ENCODE measurements at places on chromosomes 3 and 15. TPM values are rescaled to one million over a fixed set of nuclear protein-coding genes. Genes with fewer than 3 reads are reported as not detected.

DNA sequence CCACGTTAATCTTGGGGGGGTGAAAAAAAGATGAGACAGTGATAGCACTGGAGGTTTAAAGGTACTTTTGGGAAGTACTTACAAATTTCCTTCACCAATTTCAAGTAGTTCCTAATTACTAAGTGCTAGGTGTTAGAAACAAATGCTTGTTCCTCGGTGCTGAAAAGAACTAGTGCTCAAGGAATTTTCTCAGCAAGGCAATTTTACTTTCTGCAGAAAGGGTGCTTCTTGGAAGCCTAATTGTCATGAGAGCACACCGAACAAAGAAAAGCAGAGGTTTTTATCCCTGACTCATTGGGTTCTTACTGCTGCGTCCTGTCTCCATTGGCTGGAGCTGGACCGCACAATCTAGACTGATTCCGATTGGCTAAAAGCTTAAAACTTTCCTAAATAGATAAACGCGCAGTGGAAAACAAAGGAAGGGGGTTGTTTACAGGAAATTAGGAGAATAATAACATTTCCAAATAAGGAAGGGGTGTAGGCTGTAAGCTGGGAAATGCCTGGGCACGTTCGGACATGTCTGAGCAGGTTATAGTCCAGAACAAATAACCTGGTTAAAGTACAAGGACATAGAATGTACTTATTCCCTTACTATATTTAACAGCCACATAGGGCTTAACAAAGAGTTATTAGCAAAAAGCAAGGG, 49.6 kb downstream of the CHD2 start:
- H3K36me3 ChIP-seq: peaks cover 91% of the 10 kb centered on the region
- H3K4me1 ChIP-seq: peaks cover 7% of the 10 kb centered on the region
- no peak for DNase-seq
- H3K27me3 ChIP-seq: no peaks in the 10 kb centered on the region
- no peak overlapping the region for H3K4me3 ChIP-seq

IQCH gene
- 0.98 TPM for total RNA-seq

DNA sequence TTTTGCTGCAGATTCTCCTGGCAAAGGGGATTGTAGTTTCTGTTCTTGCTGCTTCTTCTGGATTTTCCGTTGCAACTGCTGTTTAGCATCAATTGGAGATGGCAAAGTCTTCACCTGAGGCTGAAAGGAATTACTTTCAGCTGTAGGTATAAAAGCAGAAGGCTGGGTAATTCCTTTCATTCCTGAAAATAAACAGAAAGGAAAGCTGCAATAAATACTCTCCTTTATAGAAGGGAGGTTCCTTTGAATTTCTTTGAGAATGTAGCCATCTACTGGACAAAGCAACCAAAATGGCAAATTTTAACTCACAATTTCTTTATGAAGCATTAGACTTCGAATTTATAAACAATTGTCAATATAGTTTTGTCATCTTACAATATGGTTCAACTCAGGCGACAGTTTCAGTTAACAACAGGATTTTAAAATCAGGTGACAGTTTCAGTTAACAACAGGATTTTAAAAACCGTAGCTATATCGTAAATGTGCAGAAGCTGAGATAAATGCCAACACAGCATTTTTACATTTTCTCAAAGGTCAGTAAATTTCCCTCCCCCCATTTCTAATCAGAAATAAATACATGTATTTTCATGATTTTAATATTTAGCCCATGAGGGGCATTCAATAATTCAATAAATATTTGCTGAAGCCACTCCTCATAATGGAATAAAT, 104.9 kb upstream of the NEDD4 start:
- no peak for DNase-seq
- peaks cover 59% of the 10 kb centered on the region for H3K36me3 ChIP-seq
- no peaks in the 10 kb centered on the region for H3K27me3 ChIP-seq
- H3K4me1 ChIP-seq: no peaks in the 10 kb centered on the region
- no peak overlapping the region for H3K4me3 ChIP-seq

DNA sequence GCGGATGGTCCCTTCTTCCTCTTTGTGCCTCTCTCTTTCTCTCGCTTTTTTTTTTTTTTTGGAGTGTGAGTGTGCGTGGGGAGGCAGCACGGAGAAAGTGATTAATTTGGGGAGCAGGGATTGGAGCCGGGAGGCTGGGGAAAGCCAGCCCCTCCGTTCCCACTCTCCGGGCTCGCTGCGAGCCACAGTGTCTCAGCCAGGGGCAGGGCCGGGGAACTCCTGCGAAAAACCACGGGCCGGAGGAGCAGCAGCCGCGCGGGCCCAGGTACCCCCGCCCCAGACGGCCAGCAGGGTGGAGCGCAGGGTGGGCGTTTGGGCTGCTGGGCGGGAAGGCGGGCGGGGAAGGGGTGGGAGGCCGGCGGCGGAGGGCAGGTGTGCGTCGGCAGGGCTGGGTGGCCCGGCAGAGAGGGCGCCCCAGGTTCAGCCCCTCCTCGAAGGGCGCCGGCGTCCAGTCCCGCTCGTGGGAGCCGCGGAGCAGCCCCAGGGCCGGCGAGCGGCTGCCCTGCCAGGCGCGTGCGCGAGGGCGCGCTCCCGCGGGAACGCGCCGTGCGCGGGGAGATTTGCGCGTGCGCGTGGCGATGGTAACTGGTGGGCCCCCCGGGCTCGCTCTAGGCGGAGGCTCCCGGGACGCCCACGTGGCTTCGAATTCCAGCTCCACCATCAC, 1.4 kb downstream of the CHL1 start:
- H3K4me1 ChIP-seq: peaks cover 3% of the 10 kb centered on the region
- peaks cover 9% of the 10 kb centered on the region for H3K27me3 ChIP-seq
- no peak overlapping the region for H3K4me3 ChIP-seq
- H3K27ac ChIP-seq: no peak overlapping the region

- no peaks in the 10 kb centered on the region for H3K36me3 ChIP-seq
- DNase-seq: no peak
- no peak overlapping the region for H3K4me3 ChIP-seq
- no peaks in the 10 kb centered on the region for H3K4me1 ChIP-seq
- no peak overlapping the region for H3K27ac ChIP-seq
Observed at GRCh38 chr3:104178680-104179079, 1188.0 kb upstream of the ALCAM start.

GRCh38 chr15:81758818-81759284, 287.0 kb downstream of the MEX3B start:
- H3K36me3 ChIP-seq: no peaks in the 10 kb centered on the region
- no peak for DNase-seq
- no peak overlapping the region for H3K4me3 ChIP-seq
- H3K27ac ChIP-seq: no peak overlapping the region
- no peaks in the 10 kb centered on the region for H3K27me3 ChIP-seq
- H3K4me1 ChIP-seq: no peaks in the 10 kb centered on the region

GRCh38 chr3:94069194-94069813, 6.4 kb downstream of the NSUN3 start:
- H3K36me3 ChIP-seq: peaks cover 57% of the 10 kb centered on the region
- no peaks in the 10 kb centered on the region for H3K27me3 ChIP-seq
- H3K4me1 ChIP-seq: peaks cover 66% of the 10 kb centered on the region
- H3K4me3 ChIP-seq: no peak overlapping the region

MCF2L2 gene
- total RNA-seq: 11.4 TPM

PLSCR2 gene
- total RNA-seq: not detected

- H3K27ac ChIP-seq: no peak overlapping the region
- no peaks in the 10 kb centered on the region for H3K36me3 ChIP-seq
- no peak overlapping the region for H3K4me3 ChIP-seq
- H3K4me1 ChIP-seq: no peaks in the 10 kb centered on the region
- DNase-seq: no peak
Observed at GRCh38 chr3:126340596-126340942, 16.6 kb downstream of the KLF15 start.

DNA sequence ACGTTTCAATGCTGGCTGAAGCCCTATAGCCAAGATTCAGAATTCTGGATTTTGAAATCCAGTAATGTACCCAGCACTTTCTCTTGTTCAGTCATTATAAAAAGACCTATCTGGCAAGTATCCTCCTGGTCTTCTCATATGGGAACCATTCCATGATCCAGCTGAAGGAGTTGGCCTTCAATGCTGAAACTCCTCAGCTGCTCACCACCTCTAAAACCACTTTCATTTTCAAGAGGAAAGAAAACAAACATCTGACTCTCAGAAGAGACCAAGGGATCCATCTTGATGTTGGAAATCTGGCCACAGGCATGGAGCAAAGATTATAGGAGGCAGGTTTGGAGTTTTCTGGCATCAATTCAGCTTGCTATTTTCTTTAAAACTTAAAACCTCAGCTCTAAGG, 235.4 kb downstream of the FMN1 start:
- DNase-seq: no peak
- H3K36me3 ChIP-seq: no peaks in the 10 kb centered on the region
- H3K27me3 ChIP-seq: no peaks in the 10 kb centered on the region
- no peaks in the 10 kb centered on the region for H3K4me1 ChIP-seq
- H3K27ac ChIP-seq: no peak overlapping the region
- H3K4me3 ChIP-seq: no peak overlapping the region

DNA sequence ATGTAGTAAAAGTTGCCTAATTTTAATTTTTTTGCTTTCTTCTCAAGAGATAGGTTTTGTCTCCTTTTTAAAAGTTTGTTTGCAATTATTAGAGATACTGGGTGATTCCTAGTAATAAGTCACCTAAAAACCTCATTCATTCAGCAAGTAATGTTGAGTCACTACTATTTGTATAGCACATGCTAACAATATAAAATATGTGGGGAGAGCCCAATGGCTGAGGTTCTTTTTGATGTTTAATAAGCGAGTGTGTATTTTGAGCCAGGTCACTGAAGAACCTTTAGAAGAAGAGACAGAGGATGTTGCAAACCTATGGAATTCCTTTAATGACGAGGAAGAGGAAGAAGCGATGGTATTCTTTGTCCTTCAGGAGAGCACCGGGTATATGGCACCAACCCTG, 123.7 kb upstream of the CHRM5 start:
- no peak for DNase-seq
- H3K27me3 ChIP-seq: no peaks in the 10 kb centered on the region
- no peak overlapping the region for H3K27ac ChIP-seq
- H3K4me3 ChIP-seq: no peak overlapping the region

OR5K2 gene
- total RNA-seq: not detected

DNA sequence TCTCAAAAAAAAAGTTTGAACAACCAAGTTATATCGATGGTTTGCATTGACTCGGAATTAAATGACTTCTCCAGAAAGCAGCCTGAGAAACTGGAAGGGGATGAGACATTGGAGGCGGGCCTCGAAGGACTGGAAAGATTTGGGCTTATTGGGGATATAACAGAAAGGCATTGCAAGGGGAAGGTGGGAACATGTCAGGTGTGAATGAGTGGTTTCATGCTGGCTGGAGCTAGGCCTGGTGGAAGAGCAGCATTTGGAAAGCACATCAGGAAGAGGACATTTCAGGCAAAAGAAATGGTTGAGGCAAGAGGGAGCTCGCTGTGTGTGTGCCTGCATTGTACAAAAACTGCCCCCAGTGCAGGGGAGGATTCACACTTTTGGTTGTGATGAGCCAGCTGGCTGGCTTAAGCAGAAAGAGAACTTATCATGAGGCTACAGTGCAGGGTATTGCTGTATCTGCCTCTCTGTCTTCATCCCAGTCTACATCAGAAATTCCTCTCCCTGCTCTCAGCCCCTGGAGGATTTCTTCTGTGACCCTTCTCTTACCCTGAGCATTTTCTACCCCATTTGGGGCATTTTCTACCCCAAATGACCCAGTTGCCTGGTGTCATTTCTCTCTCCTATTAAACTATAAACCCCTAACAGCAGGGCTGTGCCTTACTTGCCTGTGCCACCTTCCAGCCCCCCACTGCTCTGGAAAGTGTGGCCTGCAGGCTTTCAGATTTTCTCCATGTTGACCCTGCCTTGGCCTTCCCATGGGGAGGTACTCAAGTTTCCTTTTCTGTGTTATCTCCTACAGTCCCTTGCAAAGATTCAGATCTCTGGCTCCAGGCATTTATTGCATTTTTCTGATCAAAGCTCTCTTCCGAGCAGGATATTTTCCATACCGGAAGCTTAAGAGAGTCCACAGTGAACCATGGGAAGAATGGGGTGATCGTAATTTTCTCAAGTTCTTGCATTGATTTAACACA, 64.4 kb upstream of the FLNB start:
- no peak for DNase-seq
- no peak overlapping the region for H3K27ac ChIP-seq
- no peak overlapping the region for H3K4me3 ChIP-seq

- no peaks in the 10 kb centered on the region for H3K36me3 ChIP-seq
- no peak overlapping the region for H3K27ac ChIP-seq
- H3K27me3 ChIP-seq: no peaks in the 10 kb centered on the region
Observed at GRCh38 chr3:140573011-140573410, 104.9 kb upstream of the TRIM42 start.

RTP3 gene
- total RNA-seq: not detected

ITGA11 gene
- total RNA-seq: not detected

DNA sequence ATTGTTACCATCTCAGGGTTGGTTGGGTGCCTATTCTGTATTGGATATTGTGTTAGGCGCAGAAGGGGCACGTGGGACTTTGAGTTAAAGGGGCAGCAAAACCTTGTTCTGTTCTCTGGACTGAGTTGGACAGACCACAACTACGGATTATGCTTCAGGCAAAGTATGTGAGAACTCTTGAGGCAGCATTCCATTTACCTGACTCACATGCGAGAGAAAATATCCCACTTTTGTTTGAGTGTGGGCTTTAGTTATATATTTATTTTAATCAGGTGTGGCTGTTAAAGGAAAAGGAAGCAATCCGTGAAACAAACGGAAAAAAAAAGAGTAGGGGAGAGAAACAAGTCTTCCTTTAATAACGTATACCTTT, 627 bp upstream of the PLS1 start:
- H3K36me3 ChIP-seq: no peaks in the 10 kb centered on the region
- no peak overlapping the region for H3K27ac ChIP-seq
- peak overlapping the region; percentile 96 for H3K4me3 ChIP-seq

- H3K27ac ChIP-seq: no peak overlapping the region
- DNase-seq: no peak
- H3K4me1 ChIP-seq: no peaks in the 10 kb centered on the region
- no peaks in the 10 kb centered on the region for H3K27me3 ChIP-seq
- no peaks in the 10 kb centered on the region for H3K36me3 ChIP-seq
Observed at GRCh38 chr3:148147903-148148302, 549.8 kb upstream of the AGTR1 start.

GRAMD2A gene
- not detected for total RNA-seq

- no peak overlapping the region for H3K27ac ChIP-seq
- H3K36me3 ChIP-seq: no peaks in the 10 kb centered on the region
- no peaks in the 10 kb centered on the region for H3K4me1 ChIP-seq
- no peak overlapping the region for H3K4me3 ChIP-seq
- no peak for DNase-seq
Observed at GRCh38 chr3:23308986-23309625, 106.0 kb downstream of the UBE2E2 start.

EIF3J gene
- 75.8 TPM for total RNA-seq

DNA sequence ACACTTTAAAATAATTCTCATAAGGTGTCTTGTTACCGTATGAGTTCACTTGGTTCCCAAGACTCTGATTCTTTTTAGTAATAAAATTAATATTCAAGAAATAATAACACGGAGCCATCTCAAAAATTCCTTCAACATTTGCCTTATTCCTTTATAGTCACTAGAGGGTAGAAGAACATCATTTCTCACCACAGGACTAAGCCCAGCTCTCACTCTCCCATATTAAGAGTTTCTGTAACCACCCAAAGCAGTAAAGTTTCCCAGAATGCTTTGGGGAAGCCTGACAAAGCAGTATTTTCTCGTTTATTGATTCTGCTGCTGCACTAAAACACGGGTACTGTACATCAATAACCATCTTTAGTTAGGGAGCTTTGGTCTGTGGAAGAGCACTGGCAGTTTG, 114.9 kb downstream of the MCTP2 start:
- H3K27ac ChIP-seq: peak overlapping the region; percentile 4
- no peak for DNase-seq
- H3K27me3 ChIP-seq: no peaks in the 10 kb centered on the region
- H3K4me3 ChIP-seq: no peak overlapping the region
- H3K4me1 ChIP-seq: peaks cover 5% of the 10 kb centered on the region

CTXN2 gene
- not detected for total RNA-seq

NMNAT3 gene
- 0.55 TPM for total RNA-seq

Data from activated CD8-positive, alpha-beta memory T cell treated with anti-CD3 and anti-CD28 coated beads, Interleukin-2, amount 10 ng/mL, durations not matched to agents 7 days and 5 days (primary cell).